ENCODE measurements at places on chromosomes 4 and X. TPM values are rescaled to one million over a fixed set of nuclear protein-coding genes. Genes with fewer than 3 reads are reported as not detected.

Gene CTAG1A
- not detected for total RNA-seq

Gene SSX1
- total RNA-seq: not detected

Gene FSTL5
- total RNA-seq: 106 TPM

Gene DIPK2B
- total RNA-seq: 1.6 TPM

Gene TEX13D
- not detected for total RNA-seq

Gene WDR44
- total RNA-seq: 38.3 TPM

Gene SOD3
- total RNA-seq: not detected

Gene SMIM20
- 14.7 TPM for total RNA-seq

Gene DCLK2
- 75.4 TPM for total RNA-seq

Gene TRAM1L1
- 28.9 TPM for total RNA-seq

Gene NAP1L2
- total RNA-seq: 46.1 TPM

Gene UGT2A1
- not detected for total RNA-seq

Gene S100G
- not detected for total RNA-seq

Gene CLIC2
- total RNA-seq: 4.9 TPM

Gene STPG2
- total RNA-seq: 7.3 TPM

Gene SPANXA1
- total RNA-seq: not detected

Gene CT45A10
- total RNA-seq: not detected

Gene FAM114A1
- total RNA-seq: 9.4 TPM

Gene GLUD2
- total RNA-seq: 1.2 TPM

Gene SPANXD
- total RNA-seq: not detected

Gene GPR119
- not detected for total RNA-seq

Gene PTTG2
- total RNA-seq: not detected

Gene TMEM150C
- 74.2 TPM for total RNA-seq

Gene LUZP4
- total RNA-seq: not detected

Gene NEXMIF
- total RNA-seq: 51.4 TPM

Gene SPP1
- total RNA-seq: 160 TPM

Gene SUPT20HL2
- not detected for total RNA-seq
